Colonic mucosa (tissue), 4 donors: ENCODE measurements at places on chromosomes 12 and 14. TPM values are rescaled to one million over a fixed set of nuclear protein-coding genes. Genes with fewer than 3 reads are reported as not detected.
A peak's percentile ranks its signal among the peaks of the same experiment; 100 is the strongest.

Gene DNAJC22
- 34.2 TPM for total RNA-seq

Gene ZFYVE21
- 68.9 TPM for total RNA-seq

- no peak within 1 kb of the TSS for H3K27ac ChIP-seq
- H3K27me3 ChIP-seq = no peaks in the 10 kb centered on the region
- H3K4me3 ChIP-seq = no peak within 1 kb of the TSS
Observed at GRCh38 chr12:71938728-71939385, at the start of gene TPH2. Gene TPH2, plus strand, starts transcription at chr12:71938845. Its CDS starts 142 bp downstream, at chr12:71938987.

GRCh38 chr14:22002860-22003284 lies 329.3 kb upstream of the OR4E1 start:
- H3K27me3 ChIP-seq = no peaks in the 10 kb centered on the region
- no peak overlapping the region for H3K27ac ChIP-seq
- H3K4me3 ChIP-seq = no peak overlapping the region
- no peaks in the 10 kb centered on the region for H3K36me3 ChIP-seq
- H3K4me1 ChIP-seq = no peaks in the 10 kb centered on the region
- DNase-seq = no peak

DNA sequence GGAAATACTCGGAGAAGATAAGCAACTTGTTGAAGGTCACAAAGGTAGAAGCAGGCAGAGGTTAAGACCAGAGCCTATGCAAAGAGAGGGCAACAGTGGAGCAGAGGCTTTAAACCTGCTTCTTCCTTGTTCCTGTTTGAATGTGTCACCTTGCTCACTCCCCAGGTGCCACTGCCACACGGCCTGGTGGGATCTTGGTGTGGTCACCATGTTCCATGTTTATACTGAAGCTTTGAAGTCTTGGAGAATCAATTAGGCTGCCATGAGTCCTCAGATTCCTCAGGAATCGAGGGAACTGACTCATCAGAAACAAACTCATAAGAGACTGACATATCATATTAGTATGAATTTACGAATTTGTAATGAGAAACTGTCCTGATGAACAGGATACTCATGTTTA lies 46.8 kb downstream of the IQSEC3 start:
- no peaks in the 10 kb centered on the region for H3K27me3 ChIP-seq
- H3K4me1 ChIP-seq = no peaks in the 10 kb centered on the region
- no peaks in the 10 kb centered on the region for H3K36me3 ChIP-seq
- no peak overlapping the region for H3K27ac ChIP-seq
- DNase-seq = no peak

GRCh38 chr14:67963960-67964812 lies 144.6 kb downstream of the RAD51B start:
- H3K27me3 ChIP-seq = no peaks in the 10 kb centered on the region
- peaks cover 8% of the 10 kb centered on the region for H3K4me1 ChIP-seq
- H3K36me3 ChIP-seq = no peaks in the 10 kb centered on the region
- peak overlapping the region; percentile 83 for H3K27ac ChIP-seq
- no peak for DNase-seq

DNA sequence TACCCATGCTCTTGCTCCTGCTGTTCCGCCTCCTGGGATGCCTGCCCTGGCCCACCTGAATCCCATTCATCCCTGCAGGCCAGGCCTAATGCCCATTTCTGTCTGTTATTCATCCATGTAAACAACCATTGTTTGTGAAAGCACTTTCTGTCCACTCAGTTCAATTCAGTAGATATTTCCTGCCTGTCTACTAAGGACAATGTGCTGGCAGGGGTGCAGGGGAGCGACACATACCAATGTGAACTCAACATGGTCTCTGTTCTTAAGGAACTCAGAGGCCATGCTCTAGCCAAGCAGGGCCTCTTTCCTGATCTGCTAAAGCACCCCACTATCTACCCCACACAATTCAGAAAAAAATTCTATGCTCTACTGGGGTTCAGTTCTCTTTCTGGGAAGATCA lies 88.5 kb upstream of the ZFP36L1 start:
- H3K36me3 ChIP-seq = peaks cover 22% of the 10 kb centered on the region
- no peak for DNase-seq
- H3K4me3 ChIP-seq = no peak overlapping the region
- no peaks in the 10 kb centered on the region for H3K4me1 ChIP-seq
- no peaks in the 10 kb centered on the region for H3K27me3 ChIP-seq

DNA sequence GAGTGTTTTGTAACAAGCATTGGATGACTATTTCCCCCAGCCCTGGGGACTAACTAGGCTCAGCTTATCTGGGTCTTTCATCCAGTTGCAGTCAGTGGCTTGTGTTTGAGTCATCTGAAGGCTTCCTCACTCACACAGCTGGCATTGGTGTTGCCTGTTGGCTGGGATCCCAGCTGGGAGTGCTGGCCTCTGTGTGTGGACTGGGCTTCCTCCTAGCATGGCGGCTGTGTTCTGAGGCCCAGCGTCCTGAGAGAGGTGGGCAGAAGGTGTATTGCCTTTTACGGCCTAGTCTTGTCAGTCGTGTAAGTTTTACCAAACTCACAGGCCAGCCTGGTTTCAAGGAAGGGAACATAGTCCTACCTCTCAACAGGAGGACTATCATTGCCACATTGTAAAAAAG lies 28.3 kb upstream of the PPP2R5C start:
- no peaks in the 10 kb centered on the region for H3K27me3 ChIP-seq
- peaks cover 10% of the 10 kb centered on the region for H3K4me1 ChIP-seq
- DNase-seq = peak; percentile 22

Gene RHEBL1
- total RNA-seq = 0.32 TPM

DNA sequence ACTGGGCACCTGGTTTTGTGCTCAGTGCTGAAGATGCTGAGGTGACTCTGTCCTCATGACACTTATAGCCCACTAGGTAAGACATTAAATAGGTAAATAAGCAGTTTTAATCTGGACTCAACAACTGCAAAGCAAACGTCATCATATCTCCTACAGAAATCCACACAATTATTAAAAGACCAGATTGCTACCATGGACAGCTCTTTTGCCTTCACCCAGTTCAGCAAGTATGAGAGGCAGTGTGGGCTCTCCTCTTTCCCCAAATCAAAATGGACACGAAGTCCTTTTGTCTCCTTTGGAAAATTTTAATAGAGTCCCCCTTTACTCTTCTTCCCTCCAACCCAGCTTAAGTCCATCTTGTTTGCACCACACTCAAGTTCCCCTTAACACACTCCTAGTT lies 171.1 kb downstream of the RPAP3 start:
- H3K4me3 ChIP-seq = no peak overlapping the region
- H3K4me1 ChIP-seq = no peaks in the 10 kb centered on the region
- no peaks in the 10 kb centered on the region for H3K27me3 ChIP-seq

DNA sequence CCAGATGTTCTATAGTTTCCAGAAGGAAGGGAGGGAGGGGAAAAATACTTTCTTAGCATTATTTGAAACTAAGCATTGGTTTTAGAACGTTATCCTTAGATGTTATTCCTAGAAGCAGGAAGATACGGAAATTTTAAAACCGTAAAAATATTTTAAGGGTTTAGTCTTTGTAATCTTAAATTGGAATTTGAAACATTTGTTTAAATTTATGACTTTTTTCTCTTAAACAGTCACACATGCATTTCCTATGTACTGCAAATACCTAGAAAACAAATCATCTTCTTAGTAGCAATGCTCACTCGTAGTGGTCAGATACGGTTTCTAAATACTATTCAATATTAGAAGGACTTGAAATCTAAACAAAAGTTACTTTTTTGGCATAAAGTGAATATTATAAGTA lies 282.0 kb downstream of the ERC1 start:
- no peak overlapping the region for H3K4me3 ChIP-seq
- H3K27me3 ChIP-seq = no peaks in the 10 kb centered on the region
- no peak for DNase-seq
- H3K27ac ChIP-seq = no peak overlapping the region
- H3K36me3 ChIP-seq = no peaks in the 10 kb centered on the region

Gene RERG
- 0.84 TPM for total RNA-seq

Gene TEX52
- not detected for total RNA-seq

Gene OR4E1
- not detected for total RNA-seq

Gene HOXC9
- not detected for total RNA-seq

DNA sequence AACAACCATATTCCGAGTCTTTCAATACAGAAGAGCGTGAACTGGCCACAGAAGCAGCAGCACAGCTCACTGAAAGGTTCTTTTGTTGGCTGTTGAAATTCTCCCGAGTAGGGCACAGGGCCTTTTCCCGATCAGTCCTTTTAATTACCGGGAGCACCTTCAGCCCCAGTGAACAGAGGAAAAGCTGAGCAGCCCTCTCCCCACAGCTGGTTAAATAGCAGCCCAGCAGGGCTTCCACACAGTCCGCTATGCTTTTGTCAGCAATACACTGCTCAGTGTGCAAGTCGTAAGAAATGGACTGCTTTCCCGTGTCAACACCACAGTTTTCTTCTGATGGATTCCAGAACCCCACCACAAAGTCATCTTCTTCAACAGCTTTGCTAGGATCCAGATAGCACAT lies 61.3 kb downstream of the DICER1 start:
- no peaks in the 10 kb centered on the region for H3K4me1 ChIP-seq
- H3K4me3 ChIP-seq = no peak overlapping the region
- H3K36me3 ChIP-seq = peaks cover 5% of the 10 kb centered on the region
- H3K27ac ChIP-seq = no peak overlapping the region
- DNase-seq = no peak
- H3K27me3 ChIP-seq = no peaks in the 10 kb centered on the region

Gene RERGL
- 1.1 TPM for total RNA-seq

Gene STXBP6
- total RNA-seq = 26.1 TPM

DNA sequence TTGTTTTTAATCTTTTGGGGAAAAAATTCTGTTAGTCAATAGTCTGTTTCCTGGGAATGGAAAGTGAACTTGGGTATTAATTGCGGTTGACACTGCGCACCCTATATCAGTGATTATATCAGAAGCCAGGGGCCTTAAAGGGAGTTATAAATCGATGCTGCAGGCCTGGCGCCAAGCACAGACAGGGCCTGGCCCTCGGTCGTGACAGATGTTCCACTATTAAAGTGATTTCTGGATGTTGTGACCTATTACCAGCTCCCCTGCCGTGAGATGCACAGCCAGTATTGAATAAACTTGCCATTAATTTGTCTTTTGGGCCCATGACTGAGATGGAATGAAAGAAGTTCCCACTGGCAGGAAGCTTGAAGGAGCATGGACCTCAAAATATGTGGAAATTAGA lies 45.1 kb upstream of the KITLG start:
- H3K4me3 ChIP-seq = no peak overlapping the region
- no peaks in the 10 kb centered on the region for H3K36me3 ChIP-seq
- no peaks in the 10 kb centered on the region for H3K27me3 ChIP-seq
- no peaks in the 10 kb centered on the region for H3K4me1 ChIP-seq

Gene POLE2
- total RNA-seq = 15.9 TPM

Gene SH2B3
- total RNA-seq = 40.9 TPM

Gene EGLN3
- total RNA-seq = 292 TPM

DNA sequence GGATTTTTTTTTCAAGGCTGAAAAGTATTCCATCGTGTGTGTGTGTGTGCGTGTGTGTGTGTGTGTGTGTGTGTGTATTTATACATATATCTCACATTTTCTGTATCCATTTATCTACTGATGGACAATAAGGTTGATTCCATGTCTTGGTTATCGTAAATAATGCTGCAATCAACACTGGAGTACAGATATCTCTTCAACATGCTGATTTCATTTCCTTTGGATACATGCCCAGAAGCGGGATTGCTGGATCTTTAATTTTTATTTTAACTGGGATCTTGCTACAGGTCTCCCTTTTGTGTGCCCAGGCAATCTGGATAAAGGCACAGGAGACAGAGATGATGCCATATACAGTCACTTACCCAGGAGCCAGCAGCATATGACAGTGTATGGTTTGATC lies 338.1 kb downstream of the SOX5 start:
- no peak overlapping the region for H3K27ac ChIP-seq
- no peaks in the 10 kb centered on the region for H3K36me3 ChIP-seq
- no peaks in the 10 kb centered on the region for H3K27me3 ChIP-seq

Gene COX6A1
- 1,081 TPM for total RNA-seq

- no peaks in the 10 kb centered on the region for H3K36me3 ChIP-seq
- no peak overlapping the region for H3K4me3 ChIP-seq
Observed at GRCh38 chr12:58433959-58434358, 486.3 kb downstream of the LRIG3 start.

GRCh38 chr14:103706551-103707328 lies 8.5 kb downstream of the XRCC3 start:
- no peak overlapping the region for H3K27ac ChIP-seq
- no peaks in the 10 kb centered on the region for H3K36me3 ChIP-seq
- H3K27me3 ChIP-seq = no peaks in the 10 kb centered on the region

Gene COX8C
- total RNA-seq = not detected

DNA sequence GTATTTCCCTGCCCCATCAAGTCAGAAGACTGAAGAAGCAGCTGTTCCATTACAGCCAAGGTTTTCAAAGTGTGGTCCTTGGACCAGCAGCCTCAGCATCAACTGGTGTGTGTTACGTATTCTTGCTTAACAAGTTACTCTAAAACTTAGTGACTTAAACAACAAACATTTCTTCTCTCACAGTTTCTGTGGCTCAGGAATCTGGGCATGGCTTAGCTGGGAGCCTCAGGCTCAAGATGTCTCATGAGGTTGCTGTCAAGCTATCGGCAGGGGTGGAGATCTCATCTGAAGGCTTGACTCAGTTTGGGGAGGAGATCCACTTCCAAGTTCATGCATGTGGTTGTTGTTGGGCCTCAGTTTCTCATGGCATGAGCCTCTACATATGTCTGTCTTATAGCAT lies 174.5 kb downstream of the KTN1 start:
- H3K27me3 ChIP-seq = no peaks in the 10 kb centered on the region
- H3K27ac ChIP-seq = no peak overlapping the region
- no peak for DNase-seq
- H3K36me3 ChIP-seq = no peaks in the 10 kb centered on the region
- H3K4me3 ChIP-seq = no peak overlapping the region
- H3K4me1 ChIP-seq = no peaks in the 10 kb centered on the region

Gene PRB2
- not detected for total RNA-seq

Gene CRACR2A
- total RNA-seq = 50.3 TPM

DNA sequence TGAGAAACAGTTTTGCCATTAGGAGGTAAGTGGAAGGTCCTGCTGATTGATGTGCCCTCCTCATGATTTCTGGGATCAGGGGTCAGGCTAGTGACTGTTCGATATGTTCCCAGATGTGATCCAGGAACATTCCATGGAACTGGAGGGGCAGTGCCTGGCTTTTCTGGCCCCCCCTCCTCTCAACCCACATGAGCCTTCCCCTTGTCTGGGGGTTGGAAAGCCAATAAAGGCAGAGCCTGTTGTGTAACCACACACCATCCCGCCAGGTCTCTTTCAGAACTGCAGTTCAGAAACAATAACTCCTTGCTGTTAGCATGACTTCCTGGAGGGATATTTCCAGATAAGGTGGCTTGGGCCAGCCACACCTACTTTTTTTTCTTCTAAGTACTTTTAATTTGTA lies 17.8 kb downstream of the SMOC1 start:
- DNase-seq = no peak
- H3K27ac ChIP-seq = no peak overlapping the region
- H3K4me1 ChIP-seq = no peaks in the 10 kb centered on the region
- H3K4me3 ChIP-seq = no peak overlapping the region
- H3K36me3 ChIP-seq = no peaks in the 10 kb centered on the region

Gene GPR162
- total RNA-seq = 1.9 TPM

- DNase-seq = no peak
- no peaks in the 10 kb centered on the region for H3K36me3 ChIP-seq
- H3K27ac ChIP-seq = no peak overlapping the region
- H3K4me1 ChIP-seq = no peaks in the 10 kb centered on the region
- no peak overlapping the region for H3K4me3 ChIP-seq
Observed at GRCh38 chr14:58987591-58987990, 200.9 kb upstream of the DAAM1 start.

GRCh38 chr12:107400686-107401447 lies 284.7 kb upstream of the PWP1 start:
- H3K4me1 ChIP-seq = no peaks in the 10 kb centered on the region
- H3K36me3 ChIP-seq = no peaks in the 10 kb centered on the region
- H3K27me3 ChIP-seq = no peaks in the 10 kb centered on the region
- DNase-seq = no peak
- H3K27ac ChIP-seq = no peak overlapping the region
- H3K4me3 ChIP-seq = no peak overlapping the region
